ENCODE measurements at places on chromosomes 7 and 10.
A peak's percentile ranks its signal among the peaks of the same experiment; 100 is the strongest.

GRCh38 chr10:24963521-24964041, 11.2 kb upstream of the PRTFDC1 start:
- DNase-seq, result no peak

GRCh38 chr10:73808021-73808815, 3.2 kb downstream of the NDST2 start:
- DNase-seq, result no peak

DNA sequence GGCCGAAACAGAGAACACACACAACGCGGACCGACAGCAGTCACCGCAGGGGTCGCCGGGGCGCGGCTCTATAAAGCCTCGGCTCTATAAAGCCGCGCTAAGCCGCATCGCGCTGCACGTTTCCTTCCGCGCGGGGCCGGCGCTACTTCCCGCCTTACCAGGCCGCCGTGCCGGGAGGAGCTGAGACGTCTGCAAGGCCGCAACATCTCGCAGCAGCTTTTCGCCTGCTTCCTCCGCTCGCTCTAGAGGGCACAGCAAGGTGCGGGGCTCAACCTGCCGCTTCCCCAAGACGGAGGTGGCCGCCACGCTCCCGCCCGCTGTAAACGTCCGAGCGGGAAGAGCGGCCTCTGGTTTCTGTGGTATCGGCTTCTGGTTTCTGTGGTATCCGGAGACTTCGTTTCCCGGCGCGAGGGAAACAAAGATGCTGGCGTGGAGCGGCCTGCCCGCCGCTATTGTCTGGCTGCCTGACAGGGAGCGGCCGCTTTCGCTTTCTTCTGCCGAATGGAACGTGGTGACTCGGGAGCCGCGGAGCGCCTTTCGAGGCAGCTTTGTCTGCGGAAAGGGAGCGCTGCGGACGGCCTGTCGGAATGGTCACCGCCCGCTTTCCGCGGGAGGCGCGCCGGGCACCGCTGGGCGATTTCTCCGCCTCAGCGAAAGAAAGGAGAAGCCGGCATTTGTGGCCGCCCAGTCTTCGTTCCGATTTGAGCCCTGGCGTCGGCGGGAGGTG, 91.8 kb downstream of the SPAG6 start:
- DNase-seq, result peak; percentile 87

GRCh38 chr7:89232-90019, 102.9 kb upstream of the FAM20C start:
- peak; percentile 48 for DNase-seq

- DNase-seq, result peak; percentile 29
Observed at GRCh38 chr10:76882245-76882644, 755.4 kb downstream of the KCNMA1 start.

DNA sequence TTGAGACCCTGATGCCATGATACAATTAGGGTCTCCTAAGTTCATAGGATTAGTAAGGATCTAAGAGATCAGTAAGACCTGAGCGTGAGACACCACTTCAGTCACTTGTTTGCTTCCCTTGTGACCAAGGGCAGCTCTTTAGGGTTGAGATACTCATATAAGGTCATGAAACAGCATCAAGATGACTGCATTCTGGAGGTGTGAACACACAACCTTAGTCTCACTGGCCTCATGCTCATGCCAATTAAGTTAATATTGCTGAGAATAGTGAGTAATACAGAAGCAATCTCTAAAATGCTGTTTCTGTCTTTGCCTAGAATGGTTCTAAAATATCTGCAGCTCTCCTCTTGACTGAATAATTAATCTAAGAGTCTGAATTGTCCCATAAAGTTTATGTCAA, 39.6 kb upstream of the KLHL7 start:
- DNase-seq, result no peak

DNA sequence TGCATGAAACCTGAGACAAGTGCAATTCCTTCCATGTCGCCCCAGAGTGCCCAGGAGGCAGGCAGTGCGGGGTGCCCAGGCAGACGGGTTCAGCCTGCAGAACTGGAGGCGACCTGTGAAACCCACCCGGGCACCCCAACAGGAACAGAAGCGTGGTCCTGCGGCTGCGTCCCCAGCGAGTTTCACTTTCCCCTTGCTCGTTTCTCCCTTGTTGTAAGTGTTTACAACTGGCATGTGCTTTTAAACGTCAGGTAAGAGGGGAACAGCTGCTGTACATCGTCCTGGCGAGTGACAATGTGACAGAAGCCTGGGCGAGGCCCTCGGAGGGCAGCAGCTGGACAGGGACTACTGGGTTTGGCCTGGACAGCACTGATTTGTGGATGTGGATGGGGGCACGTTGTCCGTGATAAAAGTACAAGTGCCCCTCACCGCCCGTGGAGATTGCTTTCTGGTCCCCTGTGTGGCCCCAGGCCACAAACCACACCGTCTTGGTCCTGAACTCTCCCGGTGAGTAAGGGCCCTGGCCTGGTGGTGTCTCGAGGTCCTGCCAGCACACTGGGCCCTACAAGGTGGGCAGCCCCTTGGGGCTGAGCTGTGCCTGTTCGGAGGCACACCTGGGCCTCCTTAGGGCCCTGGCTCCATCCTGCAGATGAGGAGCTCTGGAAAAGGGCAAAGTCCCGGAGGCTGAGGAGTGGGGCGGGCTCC, 4.0 kb downstream of the VENTX start:
- no peak for DNase-seq

DNA sequence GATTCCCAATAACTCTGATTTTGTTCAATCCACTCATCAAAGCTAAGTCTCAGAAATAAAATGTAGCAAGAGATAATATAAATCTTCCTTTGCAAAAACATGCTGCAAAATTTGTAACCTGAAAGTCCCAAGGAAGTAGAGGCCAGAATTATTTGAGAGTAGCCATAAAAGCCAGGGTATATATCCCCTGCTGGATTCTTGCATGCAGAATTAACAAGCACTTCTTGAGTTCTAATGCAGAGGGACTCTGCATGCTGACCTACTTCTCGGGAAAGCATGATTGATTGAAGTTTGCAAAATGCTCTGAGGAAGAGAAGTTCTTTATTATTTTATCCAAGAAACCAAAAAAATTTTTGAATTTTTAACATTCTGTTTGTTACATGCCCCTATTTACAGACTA, 121.6 kb downstream of the THSD7A start:
- DNase-seq, result no peak

DNA sequence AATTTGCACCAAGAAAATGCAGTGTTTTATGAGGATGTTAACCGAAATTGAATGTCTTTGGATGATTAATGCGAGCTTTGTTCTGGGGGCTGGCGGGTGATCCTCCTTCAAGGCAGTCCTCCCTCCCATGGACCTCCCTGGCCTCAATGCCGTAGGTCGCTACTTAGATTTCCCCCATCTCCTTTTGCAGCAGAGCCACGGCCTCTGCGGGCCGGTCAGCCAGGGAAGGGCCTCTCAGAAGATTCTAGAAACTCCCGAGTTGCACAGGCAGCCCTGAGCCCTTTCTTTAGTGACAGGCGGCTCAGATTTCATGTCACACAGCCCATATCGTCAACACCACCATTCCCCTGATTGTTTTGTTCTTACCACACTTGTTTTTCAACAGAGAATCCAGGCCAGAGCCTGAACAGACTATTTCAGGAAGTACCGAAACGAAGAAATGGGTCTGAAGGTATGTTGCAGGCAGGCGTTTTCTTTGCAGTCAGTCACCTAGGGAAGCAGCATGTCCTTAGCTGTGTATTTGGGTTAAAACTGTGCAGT, 88.2 kb upstream of the SH2B2 start:
- no peak for DNase-seq

DNA sequence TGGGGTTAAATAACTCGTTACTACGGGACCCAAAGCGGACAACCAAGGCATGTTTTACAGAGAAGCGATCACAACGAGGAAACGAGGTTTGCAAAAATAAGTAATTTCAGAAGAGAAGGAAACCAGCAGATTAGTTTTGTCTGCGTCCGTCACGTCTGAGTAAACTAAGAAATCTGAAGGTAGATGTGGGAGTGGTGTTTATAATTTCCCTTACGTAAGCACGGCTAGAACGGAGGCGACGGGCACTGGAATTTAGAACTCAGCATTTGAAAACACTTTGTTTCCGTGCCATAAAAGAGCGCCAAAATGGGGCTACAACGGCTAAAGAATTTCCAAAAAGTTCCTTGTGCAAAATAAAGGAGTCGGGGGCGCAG, 718 bp upstream of the UMAD1 start:
- peak; percentile 40 for DNase-seq

DNA sequence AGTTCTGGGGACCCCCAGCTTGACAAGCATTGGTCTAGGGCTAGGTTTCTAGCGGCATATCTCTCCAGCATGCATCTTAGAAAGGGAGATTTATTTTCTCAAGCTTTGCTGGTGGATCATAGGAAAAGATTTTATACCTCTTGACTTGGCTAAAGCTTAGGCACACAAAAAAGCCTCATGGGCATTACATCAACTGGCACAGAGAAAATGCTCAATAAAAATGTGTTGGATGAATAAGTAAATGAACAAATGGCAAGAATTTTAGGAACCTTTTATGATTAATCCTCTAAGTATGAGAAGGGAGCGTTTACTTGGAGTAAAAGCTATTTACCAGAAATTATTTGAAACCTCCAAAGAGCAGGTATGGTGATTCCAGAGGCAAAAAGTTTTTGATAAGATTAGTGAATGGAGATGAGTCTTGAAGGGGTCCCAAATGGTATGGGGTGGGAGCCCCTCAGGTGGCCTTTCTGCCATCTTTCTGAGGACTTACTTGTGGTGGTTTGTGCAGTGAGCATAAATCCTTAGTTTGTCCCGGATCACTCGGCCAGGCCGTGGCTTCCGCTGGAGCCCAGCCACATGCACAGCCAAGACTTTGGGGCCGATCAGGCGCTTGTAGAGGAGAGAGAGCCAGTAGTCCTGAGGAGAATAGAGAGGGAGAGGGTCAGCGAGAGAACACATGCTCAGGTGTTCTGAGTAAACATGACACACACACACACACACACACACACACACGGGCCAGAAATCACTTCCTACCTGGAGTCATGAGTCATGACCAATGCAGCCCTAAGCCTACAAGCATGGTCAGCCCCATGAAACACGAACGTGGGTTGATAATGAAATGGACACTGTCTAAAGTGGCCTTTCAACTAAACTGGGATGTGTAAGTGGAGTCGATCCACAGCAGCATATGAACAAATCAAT, 43.1 kb upstream of the HPS1 start:
- DNase-seq, result no peak

DNA sequence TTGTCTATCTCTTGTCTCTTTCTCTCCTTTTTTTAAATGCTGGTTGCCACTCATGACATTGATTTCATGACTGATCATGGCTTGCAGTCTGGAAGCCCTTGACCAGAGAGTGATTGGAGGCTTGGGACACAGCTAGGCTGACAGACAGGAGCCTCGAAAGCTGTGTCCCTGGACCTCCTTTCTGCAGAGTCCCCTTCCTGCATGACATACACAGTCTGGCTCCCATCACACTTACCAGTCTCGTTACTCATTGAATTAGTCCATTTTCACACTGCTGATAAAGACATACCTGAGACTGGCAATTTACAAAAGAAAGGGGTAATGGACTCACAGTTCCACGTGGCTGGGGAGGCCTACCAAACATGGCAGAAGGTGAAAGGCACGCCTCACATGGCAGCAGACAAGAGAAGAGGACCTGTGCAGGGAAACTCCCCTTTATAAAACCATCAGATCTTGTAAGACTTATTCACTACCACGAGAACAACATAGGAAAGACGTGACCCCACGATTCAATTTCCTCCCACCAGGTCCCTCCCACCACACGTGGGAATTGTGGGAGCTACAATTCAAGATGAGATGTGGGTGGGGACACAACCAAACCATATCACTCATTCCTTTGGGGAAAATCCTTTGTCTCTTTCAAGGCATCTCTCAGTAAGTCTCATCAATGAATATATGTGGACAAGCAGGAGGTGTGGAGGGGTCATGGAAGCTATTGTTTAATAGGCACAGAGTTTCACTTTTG, 102.3 kb downstream of the TBXAS1 start:
- no peak for DNase-seq

GRCh38 chr10:86357041-86357440, 9.6 kb downstream of the GRID1 start:
- no peak for DNase-seq

DNA sequence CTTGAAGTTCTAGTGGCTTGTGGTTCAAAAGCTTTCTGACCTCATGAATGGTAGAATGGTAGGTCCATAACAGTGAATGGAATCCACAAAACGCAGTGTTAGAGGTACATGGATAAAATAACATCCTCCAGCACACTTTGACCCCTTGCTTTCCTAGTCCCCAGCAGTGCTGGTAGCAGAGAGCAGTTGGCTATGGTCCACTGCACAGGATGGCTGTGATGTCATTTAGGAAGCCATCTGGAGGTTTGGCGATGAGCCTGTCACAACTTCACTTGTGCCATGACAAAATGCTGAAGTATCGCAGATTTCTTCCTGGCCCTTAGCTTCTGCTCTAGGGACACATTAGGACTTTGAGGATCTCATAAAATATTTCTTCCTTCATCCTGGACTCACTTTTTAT, 300.0 kb upstream of the FZD8 start:
- DNase-seq, result no peak

GRCh38 chr7:126658684-126659083, 594.1 kb downstream of the GRM8 start:
- DNase-seq, result no peak

GRCh38 chr10:15426115-15426514, 55.0 kb upstream of the FAM171A1 start:
- no peak for DNase-seq

DNA sequence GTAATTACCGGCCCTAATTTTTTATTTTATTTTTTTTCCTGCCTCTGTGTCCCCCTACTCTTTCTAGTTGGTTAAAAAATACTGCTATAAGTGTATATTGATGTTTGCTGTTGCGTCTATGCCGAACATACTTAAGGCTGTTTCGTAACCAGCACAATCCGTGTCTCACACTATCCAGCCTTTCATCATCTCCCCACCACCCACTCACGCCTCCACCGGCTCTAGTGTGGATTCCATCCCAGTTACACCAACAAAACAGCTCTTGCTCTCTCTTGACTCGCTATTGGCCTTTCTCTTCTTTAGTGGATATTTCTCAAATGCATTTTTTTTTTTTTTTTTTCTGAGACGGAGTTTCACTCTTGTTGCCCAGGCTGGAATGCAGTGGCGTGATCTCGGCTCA, 70.1 kb upstream of the CAMK1D start:
- DNase-seq, result no peak

DNA sequence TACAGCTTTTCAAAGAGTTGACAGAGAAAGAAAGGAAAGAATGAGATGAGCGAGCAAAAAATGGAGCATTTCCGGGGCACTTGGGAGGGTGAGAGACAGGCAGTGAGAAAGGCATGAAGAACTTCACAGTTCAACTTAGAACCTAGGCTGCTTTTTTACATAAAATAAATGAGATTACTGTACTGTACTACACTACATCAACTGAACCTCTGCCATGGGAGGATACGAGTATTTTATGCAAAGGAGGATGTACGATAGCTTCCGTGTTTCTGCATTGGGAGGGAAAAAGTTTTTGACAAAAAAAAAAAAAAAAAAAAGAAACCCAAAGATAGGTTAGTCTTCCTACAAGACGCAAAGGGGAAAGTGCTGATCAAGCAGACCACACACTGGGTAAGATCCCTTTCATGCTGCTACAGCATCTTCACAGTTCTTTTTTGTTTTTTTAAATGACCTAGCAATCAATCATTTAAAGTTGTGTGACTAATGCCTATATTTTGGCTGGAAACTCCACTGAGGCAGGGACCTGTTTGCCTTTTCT, 88.0 kb downstream of the RAPGEF5 start:
- no peak for DNase-seq

Measured in stimulated activated naive B cell treated with anti-CD40 and anti-IgM and Interleukin-4, amounts not matched to agents 10 μg/mL and 1 μg/mL and 100 μg/mL, for 72 hours (primary cell).